PC-3 (cell line): ENCODE measurements at places on chromosomes 2 and 18. TPM values are rescaled to one million over a fixed set of nuclear protein-coding genes. Genes with fewer than 3 reads are reported as not detected.

CRYGC gene
- total RNA-seq = not detected in 2 replicates

HNMT gene
- 6.9 and 7.1 TPM in 2 replicates for total RNA-seq

FAP gene
- not detected in 2 replicates for total RNA-seq

TNS1 gene
- 1.0 and 1.5 TPM in 2 replicates for total RNA-seq

EVX2 gene
- not detected in 2 replicates for total RNA-seq

TRIM43 gene
- not detected in 2 replicates for total RNA-seq

TMEM127 gene
- total RNA-seq = 31.9 and 33.9 TPM in 2 replicates

EVA1A gene
- 48.9 and 70.8 TPM in 2 replicates for total RNA-seq

CCDC195 gene
- total RNA-seq = not detected in 2 replicates

DPP4 gene
- total RNA-seq = 14.8 and 23.3 TPM in 2 replicates

LIMS1 gene
- total RNA-seq = 58.9 and 62.7 TPM in 2 replicates

TMEM178A gene
- total RNA-seq = 0.33 TPM in 1 of 2 replicates, not detected in the other

STEAP3 gene
- total RNA-seq = 24.6 and 27.3 TPM in 2 replicates

SP5 gene
- 0.47 and 4.8 TPM in 2 replicates for total RNA-seq

TCF23 gene
- total RNA-seq = not detected in 2 replicates

LIPT1 gene
- 6.7 and 8.7 TPM in 2 replicates for total RNA-seq

SLC30A3 gene
- 0.36 TPM in 1 of 2 replicates, not detected in the other for total RNA-seq

HAAO gene
- not detected in 2 replicates for total RNA-seq

CCT4 gene
- 185 and 195 TPM in 2 replicates for total RNA-seq

OST4 gene
- 244 and 258 TPM in 2 replicates for total RNA-seq

RAB27B gene
- 10.3 and 13.2 TPM in 2 replicates for total RNA-seq

RAB6C gene
- total RNA-seq = 0.04 TPM in 1 of 2 replicates, not detected in the other

FTCDNL1 gene
- total RNA-seq = 0.11 and 0.52 TPM in 2 replicates

MTA3 gene
- total RNA-seq = 27.3 and 27.6 TPM in 2 replicates

BOK gene
- 30.2 and 39.3 TPM in 2 replicates for total RNA-seq

SCN1A gene
- 0.04 TPM in 1 of 2 replicates, not detected in the other for total RNA-seq

EFEMP1 gene
- total RNA-seq = 52.0 and 59.6 TPM in 2 replicates

GREB1L gene
- 6.3 and 10.3 TPM in 2 replicates for total RNA-seq

IHH gene
- total RNA-seq = 0.07 TPM in 1 of 2 replicates, not detected in the other

DSG1 gene
- not detected in 2 replicates for total RNA-seq

C2orf66 gene
- 0.51 TPM in 1 of 2 replicates, not detected in the other for total RNA-seq

C18orf54 gene
- 5.1 and 10.5 TPM in 2 replicates for total RNA-seq

ELOA2 gene
- not detected in 2 replicates for total RNA-seq

DNAH6 gene
- total RNA-seq = not detected in 2 replicates

RIT2 gene
- total RNA-seq = not detected in 2 replicates

TSHZ1 gene
- 5.6 and 7.5 TPM in 2 replicates for total RNA-seq

SNED1 gene
- total RNA-seq = 0.40 and 0.66 TPM in 2 replicates

TUBB8B gene
- not detected in 2 replicates for total RNA-seq

TMEM17 gene
- 1.6 and 2.9 TPM in 2 replicates for total RNA-seq

RGPD4 gene
- not detected in 2 replicates for total RNA-seq
